Mucosa of gallbladder (tissue), 1 donor: ENCODE measurements at places on chromosomes 11 and 22. TPM values are rescaled to one million over a fixed set of nuclear protein-coding genes. Genes with fewer than 3 reads are reported as not detected.

The SYT8 gene
- 218 TPM for total RNA-seq

The SYT12 gene
- 0.58 TPM for total RNA-seq

The CEND1 gene
- total RNA-seq, result 0.49 TPM

The CELSR1 gene
- total RNA-seq, result 6.7 TPM

The SAA4 gene
- 0.40 TPM for total RNA-seq

- DNase-seq, result peak; percentile 20
These were observed 728 bp downstream of the DCUN1D5 start for GRCh38 chr11:103091064-103091800.

DNA sequence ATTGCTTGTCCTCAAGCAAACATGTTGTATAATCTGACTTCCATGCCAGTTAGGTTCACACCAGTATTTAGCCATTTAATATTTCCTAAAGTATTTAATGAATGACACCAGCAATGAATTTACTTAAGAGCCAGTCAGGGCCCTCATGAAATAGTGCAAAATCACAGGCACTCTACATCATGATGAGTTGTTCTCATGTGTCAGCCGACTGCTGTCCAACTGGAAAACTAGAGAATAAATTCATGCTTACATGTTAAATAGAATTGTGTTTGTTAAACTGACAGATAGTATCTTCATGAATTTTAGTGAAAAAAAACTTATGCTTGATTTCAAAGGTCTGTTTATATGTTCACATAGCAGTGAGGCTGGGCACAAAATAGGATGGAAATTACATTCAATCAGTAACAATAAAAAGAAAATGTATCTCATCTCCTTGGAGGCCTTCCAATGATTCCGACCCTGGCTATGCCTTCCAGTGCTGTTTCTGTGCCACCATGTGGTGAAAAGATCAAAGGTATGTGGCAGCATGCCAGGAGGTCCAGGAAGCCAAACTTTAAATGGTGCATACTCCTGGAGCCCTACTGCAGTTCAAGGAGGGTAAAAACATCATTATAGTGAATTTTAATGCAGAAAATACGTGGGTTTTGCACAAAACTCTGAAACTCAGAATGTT is 45.2 kb downstream of the CTSC start:
- peak; percentile 74 for DNase-seq

DNA sequence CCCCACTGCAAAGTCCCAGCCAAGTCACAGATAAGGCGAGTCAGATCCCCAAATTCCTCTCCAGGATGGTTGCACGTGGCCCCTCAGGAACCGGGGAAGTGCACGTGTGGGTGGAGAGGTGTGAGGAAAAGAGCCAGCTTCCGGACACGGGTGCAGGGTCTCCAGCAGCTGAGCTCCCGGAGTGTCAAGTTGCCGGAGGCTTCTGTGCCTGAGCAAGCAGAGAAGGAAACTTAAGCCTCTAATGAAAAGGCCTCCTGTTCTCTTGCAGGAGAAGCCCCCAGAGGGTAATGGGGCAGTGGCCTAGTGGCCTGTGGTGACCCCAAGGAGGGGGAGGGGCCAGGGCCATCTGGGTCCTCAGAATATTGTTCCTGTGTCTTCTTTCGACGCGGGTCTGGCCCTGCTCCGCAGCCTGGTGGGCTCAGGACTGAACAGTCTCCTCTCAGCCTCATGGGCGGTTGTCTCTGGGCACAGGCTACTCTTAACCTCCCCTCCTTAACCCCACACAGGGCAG is 147.9 kb downstream of the FEZ1 start:
- no peak for DNase-seq

GRCh38 chr11:128762031-128762430 is 68.2 kb downstream of the FLI1 start:
- DNase-seq, result no peak

DNA sequence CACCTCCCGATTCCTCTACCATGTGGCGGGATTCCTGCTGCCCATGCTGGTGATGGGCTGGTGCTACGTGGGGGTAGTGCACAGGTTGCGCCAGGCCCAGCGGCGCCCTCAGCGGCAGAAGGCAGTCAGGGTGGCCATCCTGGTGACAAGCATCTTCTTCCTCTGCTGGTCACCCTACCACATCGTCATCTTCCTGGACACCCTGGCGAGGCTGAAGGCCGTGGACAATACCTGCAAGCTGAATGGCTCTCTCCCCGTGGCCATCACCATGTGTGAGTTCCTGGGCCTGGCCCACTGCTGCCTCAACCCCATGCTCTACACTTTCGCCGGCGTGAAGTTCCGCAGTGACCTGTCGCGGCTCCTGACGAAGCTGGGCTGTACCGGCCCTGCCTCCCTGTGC is 10.5 kb downstream of the CXCR5 start:
- DNase-seq, result no peak
